Immature natural killer cell (primary cell): ENCODE measurements at places on chromosomes 6 and 20. TPM values are rescaled to one million over a fixed set of nuclear protein-coding genes. Genes with fewer than 3 reads are reported as not detected.

DNA sequence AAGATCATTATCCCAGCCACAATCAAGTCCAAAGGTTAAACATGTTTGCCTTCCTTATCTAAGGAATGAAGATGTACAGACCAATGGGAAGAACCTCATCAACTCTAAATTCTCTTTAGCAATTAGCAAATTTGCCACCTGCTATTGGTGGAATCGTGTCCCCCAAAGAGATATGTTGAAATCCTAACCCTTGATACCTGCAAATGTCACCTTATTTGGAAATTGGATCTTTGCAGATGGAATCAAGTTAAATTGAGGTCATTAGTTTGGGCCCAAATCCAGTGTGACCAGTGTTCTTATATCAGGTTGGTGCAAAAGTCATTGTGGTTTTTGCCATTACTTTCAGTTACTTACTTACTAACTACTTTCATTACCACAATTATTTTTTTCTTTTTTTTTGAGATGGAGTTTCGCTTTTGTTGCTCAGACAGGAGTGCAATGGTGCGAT is 31.3 kb downstream of the KLHL31 start:
- DNase-seq: peak; percentile 61

Gene CLVS2
- not detected for polyA plus RNA-seq

Gene RFX6
- not detected for polyA plus RNA-seq

Gene TTBK1
- not detected for polyA plus RNA-seq
